WTC11 (cell line): ENCODE measurements at places on chromosomes 11 and 22. TPM values are rescaled to one million over a fixed set of nuclear protein-coding genes. Genes with fewer than 3 reads are reported as not detected.

The SMIM35 gene
- not detected in 3 replicates for total RNA-seq

The MUC5AC gene
- total RNA-seq, result under 0.01 TPM in 1 of 3 replicates, not detected in the others

The GLYAT gene
- 0.32 TPM in 1 of 3 replicates, not detected in the others for total RNA-seq

DNA sequence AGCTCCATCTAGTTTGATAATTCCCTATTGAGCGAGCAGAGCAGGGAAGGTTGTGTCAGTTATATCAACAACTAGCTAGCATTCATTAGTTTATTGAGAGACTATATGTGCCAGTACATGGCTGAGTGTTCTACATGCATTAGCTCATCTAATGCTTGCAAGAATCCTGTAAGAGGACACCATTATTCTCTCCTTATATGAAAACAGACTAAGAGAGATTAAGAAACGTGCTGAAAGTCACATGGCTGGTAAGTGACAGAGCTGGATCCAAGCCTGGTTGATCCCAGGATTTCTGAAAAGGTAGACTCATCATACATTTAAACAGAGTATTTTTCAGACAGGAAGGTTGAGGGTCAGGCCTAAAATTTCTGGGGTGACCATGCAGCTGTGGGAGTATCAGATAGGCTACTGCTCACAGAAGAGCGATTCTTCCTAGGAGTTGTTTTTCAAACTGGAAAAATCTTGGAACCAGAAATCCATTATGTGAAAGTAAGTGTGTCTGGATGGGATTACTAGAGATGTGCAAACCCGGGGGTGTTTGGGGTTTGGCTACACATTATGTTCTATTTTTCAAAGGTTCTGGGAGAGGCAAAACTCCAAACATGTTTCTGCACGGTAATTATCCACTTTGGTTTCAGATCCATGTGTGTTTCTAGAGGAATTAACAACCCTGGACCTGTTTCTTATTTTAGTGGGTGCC is 213.3 kb downstream of the FAM76B start:
- no peaks in the 10 kb centered on the region for H3K27me3 ChIP-seq
- DNase-seq, result no peak
- H3K27ac ChIP-seq, result no peak overlapping the region
- no peaks in the 10 kb centered on the region for H3K4me1 ChIP-seq
- H3K4me3 ChIP-seq, result no peak overlapping the region
- H3K36me3 ChIP-seq, result no peaks in the 10 kb centered on the region

GRCh38 chr11:34747251-34747650 is 126.4 kb downstream of the EHF start:
- H3K27me3 ChIP-seq, result no peaks in the 10 kb centered on the region; the same call in 1 of the 2 replicates
- H3K36me3 ChIP-seq, result no peaks in the 10 kb centered on the region
- no peak overlapping the region for H3K27ac ChIP-seq
- no peak for DNase-seq

- H3K36me3 ChIP-seq, result no peaks in the 10 kb centered on the region
- peaks cover 7% of the 10 kb centered on the region for H3K4me1 ChIP-seq
- H3K27ac ChIP-seq, result no peak overlapping the region
- H3K27me3 ChIP-seq, result peaks cover 21% of the 10 kb centered on the region
These were observed 47.2 kb downstream of the CHRDL2 start for GRCh38 chr11:74683941-74684481.

The NAALADL1 gene
- total RNA-seq, result 4.5 to 6.1 TPM (median 5.9 TPM) in 3 replicates

The VWA5A gene
- 19.5 to 26.0 TPM (median 23.1 TPM) in 3 replicates for total RNA-seq

- no peak for DNase-seq
- H3K4me1 ChIP-seq, result no peaks in the 10 kb centered on the region
- H3K27ac ChIP-seq, result no peak overlapping the region
- H3K27me3 ChIP-seq, result no peaks in the 10 kb centered on the region; the same call in 1 of the 2 replicates
- no peak overlapping the region for H3K4me3 ChIP-seq
- no peaks in the 10 kb centered on the region for H3K36me3 ChIP-seq
These were observed 4.7 kb downstream of the TNNT3 start for GRCh38 chr11:1924181-1924580.

The FAM227A gene
- 3.8 to 6.3 TPM (median 6.0 TPM) in 3 replicates for total RNA-seq

DNA sequence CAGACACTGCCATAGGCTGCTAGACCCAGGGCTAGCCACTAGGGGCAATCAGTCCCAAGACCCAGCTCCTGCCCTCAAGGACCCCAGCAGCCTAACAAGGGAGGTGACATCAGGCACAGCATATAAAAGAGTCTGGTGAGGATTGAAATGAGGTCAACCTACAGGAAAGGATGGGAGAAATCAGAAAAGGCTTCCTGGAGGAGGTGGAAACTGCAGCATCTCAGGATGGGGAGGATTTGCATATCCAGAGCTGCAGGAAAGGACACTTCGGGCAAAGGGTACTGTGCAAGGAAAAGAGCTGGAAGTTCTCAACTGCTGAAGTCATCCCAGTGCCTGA is 2.9 kb upstream of the ARFGAP2 start:
- H3K27ac ChIP-seq, result peak overlapping the region; percentile 78
- peaks cover 8% of the 10 kb centered on the region; the same call in 1 of the 2 replicates for H3K36me3 ChIP-seq
- peaks cover 20% of the 10 kb centered on the region for H3K4me1 ChIP-seq
- peak; percentile 72 for DNase-seq
- H3K4me3 ChIP-seq, result no peak overlapping the region
- H3K27me3 ChIP-seq, result no peaks in the 10 kb centered on the region

DNA sequence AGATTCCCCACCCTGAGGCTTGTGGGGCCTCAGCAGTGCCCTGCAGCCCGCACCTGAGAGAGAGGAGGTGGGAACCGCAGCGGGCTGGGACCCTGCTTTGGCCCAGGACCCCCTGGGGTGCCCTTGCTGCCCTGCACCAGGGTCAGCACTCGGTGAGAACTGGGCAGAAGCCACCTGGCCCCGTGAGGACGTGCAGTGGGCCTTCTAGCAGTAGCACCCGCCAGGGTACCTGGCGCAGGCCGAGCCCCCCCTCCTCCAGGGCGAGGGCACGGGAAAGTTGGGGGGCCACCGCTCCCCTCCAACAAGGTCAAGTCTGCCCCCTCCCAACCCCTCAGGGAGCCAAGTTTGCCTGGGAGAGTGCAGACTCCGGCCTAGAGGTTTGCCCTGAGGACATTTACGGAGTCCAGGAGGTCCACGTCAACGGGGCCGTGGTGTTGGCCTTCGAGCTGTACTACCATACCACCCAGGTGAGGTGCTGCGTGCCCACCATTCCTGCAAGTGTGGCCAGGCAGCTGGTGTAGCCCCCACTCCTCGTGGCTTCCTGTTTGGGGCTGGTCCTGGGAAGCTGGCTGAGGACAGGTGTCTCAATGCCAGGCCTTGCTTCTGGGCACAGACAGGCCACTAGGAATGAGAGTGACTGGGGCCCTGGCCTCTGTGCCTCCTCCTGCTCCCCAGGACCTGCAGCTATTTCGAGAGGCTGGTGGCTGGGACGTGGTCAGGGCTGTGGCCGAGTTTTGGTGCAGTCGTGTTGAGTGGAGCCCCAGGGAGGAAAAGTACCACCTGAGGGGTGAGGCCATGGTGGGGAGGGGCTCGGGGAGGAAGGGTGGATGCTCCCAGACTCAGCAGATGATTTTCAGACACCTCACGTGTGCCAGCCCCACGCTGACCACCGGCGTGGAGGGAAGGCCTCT is 3.5 kb downstream of the PGGHG start:
- peaks cover 9% of the 10 kb centered on the region for H3K27me3 ChIP-seq
- peaks cover 17% of the 10 kb centered on the region; the same call in 1 of the 2 replicates for H3K36me3 ChIP-seq
- H3K4me1 ChIP-seq, result peaks cover 30% of the 10 kb centered on the region
- DNase-seq, result peak; percentile 9
- no peak overlapping the region for H3K4me3 ChIP-seq

DNA sequence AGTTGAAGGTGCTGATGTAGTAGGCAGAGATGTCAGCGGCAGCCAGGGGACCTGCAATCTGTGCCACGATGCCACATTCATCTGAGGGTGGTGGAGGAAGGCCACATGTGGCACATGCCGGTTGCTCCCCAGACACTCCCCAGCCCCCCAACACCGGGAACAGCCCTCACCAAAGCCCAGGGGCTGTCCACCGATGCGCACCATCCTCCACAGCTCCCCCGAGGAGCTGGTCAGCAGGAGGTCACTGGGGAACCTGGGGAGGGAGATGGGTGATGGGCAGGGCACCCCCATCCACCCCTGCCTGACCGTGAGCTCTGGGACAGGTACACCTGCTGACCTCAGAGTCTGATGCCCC is 3.5 kb downstream of the CASTOR1 start:
- peaks cover 3% of the 10 kb centered on the region for H3K27me3 ChIP-seq
- H3K4me1 ChIP-seq, result peaks cover 11% of the 10 kb centered on the region
- no peak overlapping the region for H3K27ac ChIP-seq
- H3K36me3 ChIP-seq, result no peaks in the 10 kb centered on the region

The P2RY6 gene
- total RNA-seq, result 0.11 to 0.16 TPM in 2 of 3 replicates, not detected in the other

DNA sequence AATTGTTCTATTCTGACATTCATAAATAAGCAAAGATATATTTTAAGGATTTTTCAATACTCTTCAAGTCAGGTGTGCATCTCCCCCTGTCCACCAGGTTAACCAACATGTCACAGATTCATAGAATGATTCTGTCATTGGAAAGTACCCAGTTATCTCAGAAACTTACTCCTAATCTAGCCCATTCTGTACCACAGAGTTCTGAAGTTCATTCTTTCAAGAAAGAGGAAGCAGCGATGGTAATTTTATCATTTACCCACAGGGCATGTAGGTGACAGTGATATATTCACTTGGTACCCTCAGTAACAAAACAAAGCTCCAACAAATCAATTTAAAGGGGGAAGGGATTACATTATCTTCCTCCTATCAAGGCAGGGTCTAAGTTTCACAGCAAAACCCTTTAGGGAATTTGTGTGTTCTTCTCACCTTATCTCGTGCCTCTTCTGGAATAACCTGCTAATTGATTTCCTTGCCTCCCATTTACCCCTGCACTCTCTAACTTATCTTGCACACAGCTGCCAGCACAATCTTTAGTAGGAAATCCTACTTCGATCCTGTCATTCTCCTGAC is 19.0 kb upstream of the MPPED2 start:
- no peaks in the 10 kb centered on the region for H3K27me3 ChIP-seq
- no peaks in the 10 kb centered on the region for H3K36me3 ChIP-seq
- H3K27ac ChIP-seq, result no peak overlapping the region
- no peak for DNase-seq
- H3K4me3 ChIP-seq, result no peak overlapping the region
- no peaks in the 10 kb centered on the region for H3K4me1 ChIP-seq

GRCh38 chr11:13183094-13183825 is 94.3 kb upstream of the BMAL1 start:
- no peak overlapping the region for H3K27ac ChIP-seq
- H3K4me3 ChIP-seq, result no peak overlapping the region
- H3K4me1 ChIP-seq, result peaks cover 5% of the 10 kb centered on the region
- peaks cover 11% of the 10 kb centered on the region for H3K36me3 ChIP-seq
- no peak for DNase-seq

- H3K4me3 ChIP-seq, result no peak overlapping the region
- no peak for DNase-seq
- peaks cover 65% of the 10 kb centered on the region for H3K27me3 ChIP-seq
These were observed 69.7 kb upstream of the MYOD1 start for GRCh38 chr11:17649696-17650095.

GRCh38 chr22:36853407-36854099 is 7.3 kb upstream of the NCF4 start:
- DNase-seq, result peak; percentile 93
- H3K36me3 ChIP-seq, result no peaks in the 10 kb centered on the region
- H3K27ac ChIP-seq, result no peak overlapping the region
- H3K4me1 ChIP-seq, result peaks cover 11% of the 10 kb centered on the region
- H3K27me3 ChIP-seq, result peaks cover 31% of the 10 kb centered on the region

The HEPHL1 gene
- 0.07 to 0.13 TPM (median 0.07 TPM) in 3 replicates for total RNA-seq

DNA sequence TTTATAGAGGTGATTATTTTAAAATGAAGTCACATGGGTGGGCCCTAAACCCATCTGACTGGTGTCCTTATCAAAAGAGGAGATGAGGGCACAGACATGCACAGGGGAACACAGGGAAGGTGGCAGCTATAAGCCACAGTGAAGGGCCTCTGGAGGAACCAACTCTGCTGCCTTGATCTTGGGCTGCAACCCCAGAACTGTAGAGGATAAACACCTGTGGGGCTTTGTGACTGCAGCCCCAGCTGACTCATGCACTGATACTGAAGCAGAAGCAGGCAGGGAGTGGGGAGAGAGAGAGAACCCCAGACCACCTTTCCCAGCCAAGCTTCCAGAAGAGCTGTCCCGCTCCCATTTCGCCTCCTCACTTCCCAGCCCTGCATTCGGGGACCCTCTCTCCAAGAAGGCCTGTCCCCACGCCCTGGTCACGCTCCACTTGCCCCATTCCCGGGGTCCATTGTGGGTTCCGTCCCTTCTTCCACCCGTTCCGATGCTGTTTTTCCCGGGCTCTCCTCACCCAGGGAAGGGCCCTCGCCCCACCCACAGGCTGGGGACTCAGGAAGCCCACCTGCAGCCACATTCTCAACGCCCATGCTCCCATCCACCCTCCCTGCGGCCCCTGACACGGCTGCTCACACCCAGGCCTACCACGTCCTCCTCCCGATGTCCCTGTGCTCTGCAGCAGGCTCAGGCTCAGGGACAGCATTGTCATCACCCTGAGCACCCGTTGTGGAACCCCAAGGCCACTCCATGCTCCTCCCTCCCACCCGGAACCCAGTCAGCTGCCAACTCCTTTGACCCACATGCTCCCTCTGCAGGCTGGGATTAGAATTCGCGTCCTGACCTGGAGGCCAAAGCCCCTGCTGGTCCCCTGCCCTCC is 90.8 kb upstream of the SHANK2 start:
- H3K4me3 ChIP-seq, result no peak overlapping the region
- peak; percentile 84 for DNase-seq
- H3K27me3 ChIP-seq, result peaks cover 16% of the 10 kb centered on the region
- H3K27ac ChIP-seq, result no peak overlapping the region
- peaks cover 2% of the 10 kb centered on the region for H3K36me3 ChIP-seq
- peaks cover 12% of the 10 kb centered on the region for H3K4me1 ChIP-seq

DNA sequence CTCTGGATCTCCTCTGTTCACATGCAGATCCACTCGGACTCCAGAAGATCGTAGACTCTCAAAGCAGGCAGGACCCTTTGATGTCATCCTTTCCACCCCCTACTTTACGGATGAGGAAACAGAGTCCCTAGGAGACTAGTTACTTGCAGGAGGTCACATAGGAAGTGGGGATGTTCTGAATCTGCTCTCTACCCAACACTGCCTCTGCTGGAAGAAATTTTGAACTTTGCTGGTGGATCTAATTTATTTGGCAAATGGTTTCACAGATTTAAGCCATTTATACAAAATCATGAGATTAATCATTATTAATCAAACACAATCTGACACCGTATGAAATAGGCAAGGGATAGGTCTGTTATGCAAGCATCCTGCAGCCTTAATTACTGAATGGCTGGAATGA is 55.0 kb upstream of the USP47 start:
- H3K4me1 ChIP-seq, result peaks cover 17% of the 10 kb centered on the region
- H3K36me3 ChIP-seq, result peaks cover 4% of the 10 kb centered on the region; the same call in 1 of the 2 replicates
- H3K27me3 ChIP-seq, result no peaks in the 10 kb centered on the region
- H3K27ac ChIP-seq, result no peak overlapping the region
- no peak for DNase-seq
- H3K4me3 ChIP-seq, result no peak overlapping the region

The ETS1 gene
- total RNA-seq, result 25.3 to 33.1 TPM (median 27.2 TPM) in 3 replicates

- peaks cover 19% of the 10 kb centered on the region for H3K27me3 ChIP-seq
- no peak overlapping the region for H3K27ac ChIP-seq
- no peak overlapping the region for H3K4me3 ChIP-seq
- no peak for DNase-seq
These were observed 57.6 kb downstream of the NAV2 start for GRCh38 chr11:19770277-19770676.

The PDGFD gene
- 2.6 to 3.1 TPM (median 2.9 TPM) in 3 replicates for total RNA-seq
